ENCODE measurements at places on chromosomes 3 and 15. TPM values are rescaled to one million over a fixed set of nuclear protein-coding genes. Genes with fewer than 3 reads are reported as not detected.
A peak's percentile ranks its signal among the peaks of the same experiment; 100 is the strongest.

MYL3 gene
- total RNA-seq: 3.1 TPM

OR5H15 gene
- total RNA-seq: not detected

C3orf20 gene
- total RNA-seq: not detected

CHDH gene
- 16.5 TPM for total RNA-seq

KCNMB2 gene
- total RNA-seq: 0.19 TPM

DNA sequence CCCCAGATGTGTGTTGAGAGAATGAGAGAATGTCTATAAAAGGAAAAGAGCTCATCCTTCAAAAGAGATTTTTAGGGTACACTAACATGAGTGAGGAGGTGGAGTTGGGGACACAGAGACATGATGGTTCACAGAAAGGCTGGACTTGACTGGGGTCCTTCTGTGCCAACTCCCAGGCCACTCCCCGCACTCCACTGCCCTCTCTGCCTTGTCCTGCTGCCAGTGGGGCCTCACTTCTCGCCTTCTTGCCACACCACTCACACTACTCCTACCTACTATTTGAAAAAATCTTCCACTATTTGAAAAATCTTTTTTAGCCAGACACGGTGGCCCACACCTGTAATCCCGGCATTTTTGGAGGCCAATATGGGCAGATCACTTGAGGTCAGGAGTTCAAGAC is 298.1 kb downstream of the EPHB1 start:
- no peak for DNase-seq

- no peak for DNase-seq
Measured at GRCh38 chr15:96353930-96354730, 23.6 kb downstream of the NR2F2 start.

DNA sequence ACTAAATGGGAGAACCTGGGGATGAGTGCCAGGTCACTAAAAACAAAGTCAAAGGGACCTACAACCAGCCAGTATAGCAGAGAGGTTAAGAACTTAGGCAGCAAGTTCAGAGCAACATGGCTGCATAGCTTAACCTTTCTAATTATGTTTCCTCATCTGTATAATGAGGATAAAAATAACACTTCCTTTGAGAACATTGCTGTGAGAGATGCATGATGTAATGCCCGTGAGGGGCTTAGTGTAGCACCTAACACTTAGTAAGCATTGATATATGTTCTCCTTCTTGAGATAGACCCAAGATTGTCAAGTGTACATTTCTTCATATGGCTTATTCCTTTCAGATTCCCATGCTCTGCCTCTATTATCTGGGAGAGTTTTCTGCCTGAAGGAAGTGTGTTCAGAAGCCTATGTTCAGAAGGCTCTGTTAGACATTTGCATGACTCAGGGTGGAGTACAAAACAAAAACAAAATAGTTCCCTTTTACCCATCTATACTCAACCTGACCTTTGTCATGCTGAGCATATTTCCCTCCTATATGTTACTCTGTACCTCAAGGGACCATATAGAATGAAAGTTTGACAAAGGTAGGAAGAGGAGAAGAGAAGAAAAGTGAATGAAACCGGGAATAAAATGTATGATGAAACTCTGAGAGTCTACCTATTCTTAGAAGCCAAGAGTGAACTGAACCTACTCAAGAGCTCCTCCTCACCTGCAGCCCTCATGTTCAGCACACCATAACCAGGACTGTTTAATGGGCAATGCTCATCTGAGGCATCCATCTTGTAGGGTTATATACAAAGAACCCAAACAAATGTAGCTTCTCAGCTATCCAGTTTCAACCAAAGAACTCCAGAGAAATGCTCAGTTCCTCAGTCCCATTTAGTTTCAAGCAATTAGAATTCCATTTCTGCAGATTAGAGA is 70.7 kb upstream of the KCNMB2 start:
- DNase-seq: no peak

GRCh38 chr3:16466822-16467221 is 46.7 kb downstream of the RFTN1 start:
- DNase-seq: no peak

DNA sequence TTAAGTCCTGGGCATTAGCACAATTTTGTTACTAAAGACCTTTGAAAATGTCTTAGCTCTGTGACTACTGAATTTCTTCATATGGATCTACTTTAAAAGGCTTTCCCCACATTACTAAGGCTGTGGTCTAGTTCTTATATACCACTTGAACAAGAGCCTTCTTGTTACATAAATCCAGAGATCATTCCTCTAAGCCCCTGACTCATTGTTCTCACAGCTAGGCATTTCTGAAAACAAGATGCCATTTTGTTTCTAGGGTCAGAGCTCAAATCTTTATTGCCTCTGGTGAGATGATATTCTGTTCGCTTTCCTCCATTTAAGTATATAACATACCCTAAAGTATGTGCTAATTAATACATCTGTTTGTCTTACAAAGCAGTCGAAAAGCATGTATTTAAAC is 29.8 kb upstream of the LPP start:
- DNase-seq: no peak

DNA sequence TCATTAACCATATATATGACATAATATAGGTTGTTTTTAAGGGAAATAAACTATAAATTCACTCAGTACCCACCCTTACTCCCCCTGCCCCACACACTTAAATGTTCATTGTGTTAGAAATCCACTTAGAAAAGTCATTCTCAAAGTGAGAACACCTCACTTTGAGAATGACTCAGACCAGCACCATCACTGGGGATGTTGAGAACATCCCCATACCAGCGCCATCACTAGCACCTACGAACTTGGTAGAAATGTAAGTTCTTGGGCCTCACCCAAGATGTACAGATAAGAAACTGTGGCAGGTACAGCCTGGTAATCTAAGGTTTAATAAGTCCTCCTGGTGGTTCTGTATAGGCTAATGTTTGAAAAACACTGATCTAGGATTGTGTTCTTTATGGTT is 362.6 kb downstream of the LPP start:
- no peak for DNase-seq

- peak; percentile 62 for DNase-seq
Measured at GRCh38 chr3:151770956-151771355, 37.2 kb downstream of the AADACL2 start.
